ENCODE measurements at places on chromosomes 1 and 21.

- DNase-seq = no peak
Observed at GRCh38 chr1:94773296-94773809, 46.8 kb upstream of the SLC44A3 start.

DNA sequence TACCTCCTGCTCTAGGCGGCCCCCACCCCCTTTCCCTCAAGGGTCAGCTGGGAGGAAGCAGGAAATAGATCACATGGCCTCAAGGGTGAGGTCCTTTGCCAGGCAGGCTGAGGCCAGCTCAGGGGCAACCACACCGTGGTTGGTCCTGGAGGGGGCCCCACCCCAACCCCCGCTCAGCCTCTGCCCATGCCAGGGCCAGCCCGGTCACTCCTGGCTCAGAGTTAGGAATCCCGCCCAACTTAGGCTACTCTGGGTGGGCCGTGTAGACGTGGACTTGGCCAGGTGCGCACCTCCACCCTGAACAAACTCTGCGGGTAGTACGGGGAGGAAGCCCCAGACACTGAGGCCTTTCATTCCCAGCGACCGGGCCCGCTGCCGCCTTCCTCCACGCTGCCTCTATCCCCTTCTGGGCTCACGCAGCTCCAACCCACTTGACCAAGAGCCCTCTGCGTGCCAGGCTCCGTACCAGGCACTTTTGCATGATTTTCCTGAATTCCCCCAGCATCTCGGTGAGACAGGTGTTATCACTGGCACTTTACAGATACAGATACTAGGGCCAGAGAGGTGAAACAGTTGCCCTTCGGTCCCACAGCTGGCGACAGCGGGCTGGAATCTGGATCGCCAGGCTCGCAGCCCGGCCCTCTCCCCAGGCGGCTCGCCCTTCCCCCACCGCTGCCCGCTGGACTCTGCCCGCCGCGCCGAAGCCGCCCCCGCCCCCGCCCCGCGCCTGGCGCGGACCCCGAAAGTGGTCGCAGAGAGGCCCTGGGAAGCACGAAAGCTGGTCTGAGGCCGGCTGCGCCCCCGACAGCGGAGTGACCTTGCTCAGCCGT is 769 bp downstream of the GALE start:
- DNase-seq = no peak

GRCh38 chr1:92877792-92878191 is 46.0 kb downstream of the RPL5 start:
- no peak for DNase-seq

GRCh38 chr1:52601519-52601918 is 652 bp upstream of the GPX7 start:
- no peak for DNase-seq

DNA sequence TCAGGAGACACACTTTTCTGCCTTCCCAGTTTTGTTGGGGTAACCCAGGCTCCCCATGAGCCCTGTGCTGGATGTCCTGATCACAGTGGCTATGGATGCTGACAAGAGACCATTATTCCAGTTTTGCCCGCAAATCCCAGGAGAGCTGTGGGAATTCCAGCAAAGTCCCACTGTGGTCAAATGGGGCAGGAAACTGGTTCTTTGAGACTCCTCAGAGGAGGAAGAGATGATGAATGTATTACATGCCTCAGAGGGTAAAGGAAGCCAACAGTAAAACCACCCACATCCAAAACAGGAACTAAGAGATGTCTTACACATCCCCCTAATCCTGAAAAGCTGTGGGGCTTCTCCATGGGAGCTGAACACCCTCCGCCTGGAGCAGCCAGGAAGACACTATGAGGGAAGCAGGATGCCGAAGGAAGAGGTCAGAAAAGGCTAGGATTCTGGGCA is 12.8 kb upstream of the MPZL1 start:
- DNase-seq = no peak

DNA sequence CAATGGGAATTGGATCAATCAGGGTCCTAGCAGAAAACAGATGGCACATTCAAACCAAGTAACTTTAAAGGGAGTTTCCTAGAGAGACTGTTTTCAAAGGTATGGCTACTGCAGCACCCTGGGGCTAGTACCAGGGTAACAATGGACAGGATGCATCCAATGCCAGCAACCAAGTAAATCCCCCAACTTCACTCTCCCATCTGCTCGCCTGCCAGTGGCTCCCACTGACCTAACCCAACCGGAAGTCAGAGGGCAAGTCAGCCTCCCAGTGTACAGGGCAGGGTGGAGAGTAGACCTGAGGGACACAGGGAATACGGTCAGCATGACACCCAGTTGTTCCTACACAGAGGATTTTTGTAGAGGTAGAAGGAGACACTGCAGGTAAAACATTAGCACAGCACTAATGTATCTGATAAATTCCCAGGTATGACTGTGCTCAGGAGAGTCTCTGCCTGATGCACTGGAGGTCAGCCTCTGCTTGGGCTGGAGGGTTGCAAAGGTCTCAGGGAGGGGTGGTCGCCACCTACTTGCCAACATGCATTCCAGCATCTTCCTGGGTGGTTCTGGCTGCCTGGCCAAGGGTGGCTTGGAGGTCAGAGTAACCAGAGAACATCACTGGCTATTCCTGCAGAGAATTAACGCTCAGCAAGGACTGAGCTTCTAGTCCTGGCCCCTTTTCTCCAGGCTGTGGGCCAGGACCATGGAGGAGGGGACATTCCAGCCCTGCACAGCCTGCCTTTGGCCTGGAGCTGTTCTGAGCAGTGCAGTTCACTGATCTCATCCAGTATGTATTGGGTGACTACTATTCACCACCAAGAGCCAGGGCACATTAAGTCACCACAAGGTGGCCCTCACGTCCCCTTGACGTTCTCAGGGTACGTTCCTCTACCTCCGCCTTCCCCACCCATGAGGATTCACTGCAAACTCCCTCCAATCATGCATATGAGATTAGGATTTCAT is 5.1 kb upstream of the GJA4 start:
- no peak for DNase-seq

GRCh38 chr1:245896258-245896657 is 610.8 kb downstream of the SMYD3 start:
- DNase-seq = no peak

GRCh38 chr1:11674488-11674887 is 6.5 kb downstream of the MAD2L2 start:
- DNase-seq = no peak

- DNase-seq = no peak
Observed at GRCh38 chr21:29568020-29568697, 269.4 kb downstream of the BACH1 start.

GRCh38 chr1:64895500-64895899 is 70.8 kb downstream of the JAK1 start:
- no peak for DNase-seq

DNA sequence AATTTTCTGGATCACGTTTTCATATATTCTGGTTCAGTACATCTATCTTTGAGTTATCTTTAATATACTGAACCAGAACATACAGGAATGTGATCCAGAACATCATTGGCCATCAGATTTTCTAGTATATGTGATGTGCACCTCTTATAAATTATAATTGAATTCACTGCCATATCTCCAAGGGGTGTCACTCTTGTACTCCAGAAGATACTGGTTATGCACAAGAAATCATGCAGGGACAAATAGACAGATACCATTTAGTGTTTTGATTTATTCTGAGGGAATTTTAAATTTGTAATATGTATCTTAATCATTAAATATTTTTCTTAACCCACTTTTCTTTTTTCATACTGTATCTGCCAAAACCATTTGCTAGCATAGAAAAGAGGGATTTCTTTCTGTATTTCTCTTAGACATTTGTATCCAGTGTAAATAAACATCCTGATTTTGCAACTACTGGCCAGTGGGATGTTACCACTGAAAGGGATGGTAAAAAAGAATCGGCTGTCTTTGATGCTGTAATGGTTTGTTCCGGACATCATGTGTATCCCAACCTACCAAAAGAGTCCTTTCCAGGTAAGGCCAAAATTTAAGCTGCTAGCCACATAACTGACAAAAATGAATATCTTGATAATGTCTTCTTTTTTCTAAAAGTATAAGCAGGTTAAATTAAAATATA is 16.7 kb downstream of the FMO3 start:
- no peak for DNase-seq

GRCh38 chr1:70146488-70146887 is 58.9 kb downstream of the LRRC40 start:
- no peak for DNase-seq

- DNase-seq = no peak
Observed at GRCh38 chr21:45845770-45846090, 135.8 kb upstream of the COL6A1 start.

DNA sequence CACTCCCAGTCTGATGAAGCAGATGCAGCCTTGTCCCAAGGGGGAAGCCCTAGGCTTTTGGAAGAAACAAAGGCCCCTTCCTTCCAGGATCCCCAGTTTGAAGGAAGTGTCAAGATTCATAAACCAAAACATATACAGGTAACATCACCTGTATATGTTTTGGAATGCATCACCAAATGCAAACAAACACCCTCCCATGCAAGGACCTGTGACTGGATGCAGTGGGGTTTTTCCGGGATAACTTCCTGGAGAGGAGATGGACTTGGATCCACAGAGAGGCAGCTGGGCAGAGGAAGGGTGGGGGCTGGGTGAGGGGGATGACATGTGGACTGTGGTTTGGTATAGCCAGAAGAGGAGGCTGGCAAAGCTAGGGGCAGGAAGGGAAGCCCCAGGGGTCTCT is 1.5 kb upstream of the PLA2G2F start:
- DNase-seq = no peak

DNA sequence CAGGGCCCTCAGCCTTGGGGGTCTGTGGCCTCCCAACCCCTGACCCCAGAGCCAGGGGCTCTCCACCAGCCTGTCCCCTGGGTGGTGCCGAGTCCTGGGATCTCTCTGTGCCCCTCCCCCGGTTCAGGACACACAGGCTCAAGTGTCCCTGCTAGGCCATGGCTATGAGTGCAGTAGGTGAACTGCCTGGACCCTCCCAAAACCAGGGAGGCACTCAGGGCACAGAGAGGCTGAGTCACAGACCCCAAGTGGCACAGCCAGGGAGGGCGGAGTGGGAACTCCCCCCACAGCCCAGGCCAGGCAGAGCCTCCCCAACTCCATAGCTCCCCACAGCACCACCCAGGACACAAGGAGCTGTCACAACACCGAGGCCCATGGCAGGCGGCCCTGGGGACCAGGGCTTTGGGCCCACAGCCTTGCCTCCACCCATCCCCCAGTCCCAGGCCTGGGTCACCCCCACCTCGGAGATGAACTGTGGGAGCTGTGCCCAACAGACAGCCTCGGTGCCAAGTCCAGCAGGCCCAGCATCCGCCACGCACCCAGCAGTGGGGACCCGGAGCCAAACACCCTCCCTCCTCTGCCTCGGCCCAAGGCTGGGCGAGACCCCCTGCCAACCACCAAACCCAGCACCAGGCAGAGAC is 3.2 kb downstream of the DVL1 start:
- DNase-seq = no peak

GRCh38 chr1:233025567-233025966 is 75.2 kb downstream of the NTPCR start:
- no peak for DNase-seq

DNA sequence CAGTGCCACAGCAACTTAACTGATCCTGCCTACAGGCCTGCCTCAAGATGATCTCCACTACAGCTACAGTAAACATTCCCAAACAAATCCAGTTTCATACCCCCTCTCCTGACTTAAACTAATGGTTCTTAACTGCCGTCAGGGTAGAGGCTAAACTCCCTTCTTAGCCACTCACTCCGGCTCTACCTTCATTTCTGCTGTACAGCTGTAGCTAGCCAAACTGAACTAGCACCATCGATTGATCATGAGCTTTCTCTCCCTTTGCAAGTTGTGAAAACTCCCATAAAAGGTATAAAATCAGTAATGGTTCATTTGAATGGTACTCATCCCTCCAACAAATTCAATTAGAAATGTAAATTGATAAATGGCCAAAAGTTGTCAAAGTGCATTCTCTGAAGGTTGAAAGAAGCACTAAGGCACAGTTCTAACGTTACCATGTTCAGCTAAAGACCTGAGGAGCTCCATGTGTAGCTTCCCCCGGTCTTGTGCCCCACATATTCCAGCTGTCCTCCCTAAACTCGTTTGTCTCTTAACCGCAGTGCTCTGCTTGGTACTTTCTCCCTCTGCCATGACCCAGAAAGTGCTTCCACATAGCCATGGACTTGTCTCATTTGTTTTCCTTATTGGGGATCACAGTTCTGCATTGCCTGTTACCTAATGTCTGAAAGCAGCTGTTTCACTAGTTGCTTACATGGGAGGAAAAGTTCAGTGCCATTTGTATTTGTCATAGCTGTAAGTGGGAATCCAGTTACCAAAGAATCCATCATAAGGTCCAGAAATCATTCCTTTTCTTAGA is 49.8 kb downstream of the DHX9 start:
- DNase-seq = no peak

GRCh38 chr21:25722631-25723030 is 12.1 kb downstream of the ATP5PF start:
- no peak for DNase-seq

GRCh38 chr1:25195835-25196234 is 36.5 kb downstream of the SYF2 start:
- no peak for DNase-seq

GRCh38 chr21:46115441-46116188 is 17.7 kb downstream of the COL6A2 start:
- DNase-seq = no peak

GRCh38 chr1:65174585-65174984 is 26.6 kb downstream of the AK4 start:
- no peak for DNase-seq

DNA sequence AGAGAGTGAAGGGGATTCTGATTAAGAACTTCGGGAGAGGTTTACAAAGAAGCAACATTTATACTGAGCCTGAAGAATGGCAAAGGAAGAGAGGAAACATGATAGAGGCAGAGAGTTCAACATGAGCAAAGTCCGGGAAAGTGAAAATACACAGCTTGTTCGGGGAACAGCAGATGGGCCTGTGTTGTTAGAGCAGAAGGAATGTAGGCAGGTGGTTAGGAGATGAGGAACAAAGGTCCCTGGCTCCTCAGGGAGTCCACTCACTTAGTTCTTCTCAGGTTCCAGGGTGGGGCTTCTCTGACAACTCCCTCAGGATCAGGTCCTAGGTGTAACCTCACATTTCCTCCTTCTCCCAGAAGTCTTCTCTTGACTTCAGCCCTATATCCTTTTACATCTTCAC is 5.1 kb upstream of the ZNF326 start:
- no peak for DNase-seq

DNA sequence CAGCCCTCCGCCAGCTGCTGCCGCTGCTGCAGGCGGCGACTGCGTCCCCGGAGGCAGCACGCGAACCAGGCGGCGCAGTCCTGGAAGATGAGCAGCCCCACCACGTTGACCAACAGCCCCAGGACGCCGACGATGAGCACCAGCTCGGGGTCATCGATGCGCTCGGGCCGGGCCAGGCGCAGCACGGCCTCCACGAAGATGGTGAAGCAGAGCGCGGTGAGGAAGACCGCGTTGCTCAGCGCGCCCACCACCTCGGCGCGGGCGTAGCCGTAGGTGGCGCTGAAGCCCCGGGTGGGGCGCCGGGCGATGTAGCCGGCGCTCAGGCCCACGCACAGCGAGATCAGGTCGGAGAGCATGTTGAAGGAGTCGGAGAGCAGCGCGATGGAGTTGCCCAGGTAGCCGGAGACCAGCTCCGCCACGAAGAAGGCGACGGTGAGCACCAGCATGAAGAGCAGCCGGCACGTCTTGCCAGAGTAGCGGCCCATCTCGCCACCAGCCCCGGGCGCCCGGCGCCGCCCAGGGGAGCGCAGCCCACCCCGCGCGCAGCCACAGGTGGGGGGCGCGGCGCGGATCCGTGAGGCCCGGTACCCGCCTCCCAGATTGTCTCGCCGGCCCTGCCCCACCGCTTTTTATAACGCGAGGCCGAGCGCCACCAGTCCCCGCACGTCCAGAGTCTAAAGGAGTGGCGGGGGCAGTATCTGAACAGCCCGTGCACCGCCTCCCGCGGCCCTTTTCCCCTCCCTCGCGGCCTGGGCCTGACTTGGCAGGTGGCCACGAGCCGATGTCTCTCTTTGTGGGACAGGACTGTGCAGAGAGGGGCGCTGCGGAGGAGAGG is at the start of gene SLC30A10:
SLC30A10 (minus strand) TSS at position 602 of the 835 bp plus-strand sequence; CDS start at position 485, 117 bp downstream.
- DNase-seq = no peak
